ENCODE measurements at places on chromosomes 6 and 20. TPM values are rescaled to one million over a fixed set of nuclear protein-coding genes. Genes with fewer than 3 reads are reported as not detected.

The TXLNB gene
- 0.22 TPM for total RNA-seq

DNA sequence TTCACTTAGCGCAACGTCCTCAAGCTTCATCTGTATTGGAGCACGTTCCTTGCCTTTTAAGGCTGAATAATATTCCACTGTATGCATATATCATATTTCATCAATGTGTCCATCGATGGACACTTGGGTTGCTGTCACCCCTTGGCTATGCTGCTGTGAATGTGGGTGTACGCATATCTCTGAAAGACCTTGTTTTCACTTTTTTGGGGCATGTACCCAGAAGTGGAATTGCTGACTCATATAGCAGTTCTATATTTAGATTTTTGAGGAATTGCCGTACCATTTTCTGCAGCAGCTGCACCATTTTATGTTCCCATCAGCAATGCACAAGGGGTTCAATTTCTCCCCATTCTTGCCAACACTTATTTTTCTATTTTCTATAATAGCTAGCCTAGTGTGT is 22.8 kb upstream of the SLC23A2 start:
- no peaks in the 10 kb centered on the region for H3K36me3 ChIP-seq
- no peak overlapping the region for H3K27ac ChIP-seq
- peaks cover 3% of the 10 kb centered on the region for H3K4me1 ChIP-seq

The MRAP2 gene
- total RNA-seq, result not detected

- DNase-seq, result no peak
- no peaks in the 10 kb centered on the region for H3K36me3 ChIP-seq
- no peaks in the 10 kb centered on the region for H3K27me3 ChIP-seq
- H3K4me3 ChIP-seq, result no peak overlapping the region
- H3K4me1 ChIP-seq, result peaks cover 5% of the 10 kb centered on the region
- no peak overlapping the region for H3K27ac ChIP-seq
Measured at GRCh38 chr6:113763311-113763766, 93.8 kb upstream of the MARCKS start.

The PTPRA gene
- total RNA-seq, result 43.1 TPM

DNA sequence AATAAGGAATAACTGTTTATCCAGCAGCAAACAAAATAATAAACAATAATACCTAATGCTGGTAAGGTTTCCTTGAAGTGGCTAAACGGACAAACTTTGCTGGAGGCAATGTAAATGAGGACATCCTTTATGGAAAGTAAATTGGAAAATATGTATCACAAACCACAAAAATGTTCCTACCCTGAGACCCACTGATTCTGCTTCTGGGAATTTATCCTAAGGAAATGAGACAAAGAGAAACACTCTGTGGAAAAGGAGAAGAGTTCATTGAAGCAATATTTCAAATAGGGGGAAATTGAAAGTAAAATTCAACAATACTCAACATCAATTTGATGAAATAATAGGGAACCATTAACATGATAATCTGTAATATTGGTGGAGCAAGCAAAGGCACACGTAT is 37.9 kb downstream of the MAFB start:
- no peaks in the 10 kb centered on the region for H3K4me1 ChIP-seq
- H3K27me3 ChIP-seq, result peaks cover 5% of the 10 kb centered on the region
- no peaks in the 10 kb centered on the region for H3K36me3 ChIP-seq

- DNase-seq, result peak; percentile 35
- H3K4me1 ChIP-seq, result peaks cover 25% of the 10 kb centered on the region
- no peaks in the 10 kb centered on the region for H3K27me3 ChIP-seq
- peaks cover 8% of the 10 kb centered on the region for H3K36me3 ChIP-seq
- H3K27ac ChIP-seq, result no peak overlapping the region
Measured at GRCh38 chr20:36957875-36958667, 6.6 kb upstream of the SAMHD1 start.

DNA sequence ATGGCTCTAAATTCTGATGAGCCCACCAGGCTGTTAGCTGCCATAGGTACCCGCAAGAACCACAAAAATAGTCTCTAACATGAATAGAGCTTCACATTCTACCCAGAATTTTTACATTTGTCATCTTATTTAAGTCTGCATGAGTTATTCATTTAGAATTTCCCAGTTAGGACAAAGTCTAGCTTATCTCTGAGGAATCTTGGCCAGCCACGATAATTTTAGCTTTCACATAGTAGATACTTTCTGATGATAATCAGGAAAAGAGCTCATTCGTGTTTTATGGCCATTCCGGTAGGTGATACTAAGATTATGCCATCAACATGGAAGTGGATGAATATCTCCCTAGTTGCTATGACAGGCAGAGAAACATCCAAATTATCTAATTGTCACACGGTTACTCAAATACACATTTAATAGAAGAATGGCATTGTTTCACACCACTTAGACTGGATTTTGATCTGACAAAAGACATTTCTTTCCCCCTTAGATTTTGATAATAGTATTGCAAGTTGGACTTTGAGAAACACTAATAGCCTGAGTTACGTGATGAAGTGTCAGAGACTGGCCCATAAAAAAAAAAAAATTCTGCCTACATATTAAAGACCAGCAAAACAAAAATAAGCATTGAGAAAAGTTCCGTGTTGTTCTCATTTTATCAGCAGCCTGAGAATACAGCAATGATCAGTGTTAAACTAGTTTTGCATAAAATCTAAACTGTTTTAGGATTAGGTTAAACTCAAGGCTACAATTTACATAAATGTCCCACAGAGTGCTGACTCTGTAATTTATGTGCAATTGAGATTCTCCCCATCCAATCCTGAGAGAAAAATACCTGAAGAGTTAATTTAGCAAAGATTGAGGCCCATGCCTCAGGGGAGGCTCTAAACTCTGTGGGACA is 397.5 kb upstream of the ARID1B start:
- H3K36me3 ChIP-seq, result no peaks in the 10 kb centered on the region
- no peak overlapping the region for H3K4me3 ChIP-seq
- H3K27ac ChIP-seq, result no peak overlapping the region
- DNase-seq, result no peak
- H3K4me1 ChIP-seq, result no peaks in the 10 kb centered on the region

GRCh38 chr20:43287637-43288036 is 97.9 kb upstream of the PTPRT start:
- DNase-seq, result no peak
- peaks cover 2% of the 10 kb centered on the region for H3K4me1 ChIP-seq
- H3K4me3 ChIP-seq, result no peak overlapping the region
- no peaks in the 10 kb centered on the region for H3K36me3 ChIP-seq
- H3K27ac ChIP-seq, result no peak overlapping the region

The RSPO4 gene
- total RNA-seq, result not detected

The FAM83C gene
- not detected for total RNA-seq

DNA sequence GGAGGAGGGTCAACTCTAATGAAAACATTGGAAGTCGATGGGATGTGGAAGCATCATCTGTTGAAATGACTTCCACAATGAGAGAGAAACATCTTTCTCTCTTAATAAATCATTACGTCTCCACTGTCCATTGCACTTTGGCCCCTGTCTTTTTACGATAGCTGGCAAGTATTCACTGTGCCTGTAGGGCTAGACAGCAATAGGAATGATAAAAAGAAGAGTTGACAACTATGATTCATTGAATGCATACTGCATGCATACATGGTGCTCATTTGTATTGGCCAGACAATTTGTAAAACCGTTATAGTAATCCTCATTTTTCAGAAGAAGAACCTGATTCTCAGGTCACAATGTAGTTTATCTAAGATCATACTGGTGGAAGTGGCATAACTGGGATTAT is 220.3 kb downstream of the KCNQ5 start:
- H3K4me1 ChIP-seq, result no peaks in the 10 kb centered on the region
- no peak overlapping the region for H3K27ac ChIP-seq
- no peak for DNase-seq
- H3K27me3 ChIP-seq, result no peaks in the 10 kb centered on the region

DNA sequence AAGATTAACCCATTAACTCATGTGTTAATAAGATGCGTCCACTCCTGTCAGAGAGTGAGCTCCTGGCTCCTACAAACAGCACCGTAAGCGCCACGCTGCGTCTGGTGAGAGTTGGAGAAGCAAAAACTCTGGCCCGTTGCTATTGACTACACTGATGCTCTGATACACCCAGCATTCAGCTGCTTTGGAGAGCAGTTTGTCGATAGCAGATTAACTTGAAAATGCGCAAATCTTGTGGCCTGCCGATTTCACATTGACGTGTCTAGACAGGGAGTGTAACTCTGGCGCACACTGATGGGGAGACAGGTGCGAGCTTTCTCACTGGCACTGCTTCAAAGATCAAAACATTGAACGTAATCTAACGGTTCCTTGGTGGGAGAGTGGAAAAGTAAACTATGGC is 151.7 kb upstream of the RPS6KA2 start:
- H3K36me3 ChIP-seq, result no peaks in the 10 kb centered on the region
- DNase-seq, result no peak
- no peak overlapping the region for H3K27ac ChIP-seq
- peaks cover 3% of the 10 kb centered on the region for H3K27me3 ChIP-seq
- no peak overlapping the region for H3K4me3 ChIP-seq

DNA sequence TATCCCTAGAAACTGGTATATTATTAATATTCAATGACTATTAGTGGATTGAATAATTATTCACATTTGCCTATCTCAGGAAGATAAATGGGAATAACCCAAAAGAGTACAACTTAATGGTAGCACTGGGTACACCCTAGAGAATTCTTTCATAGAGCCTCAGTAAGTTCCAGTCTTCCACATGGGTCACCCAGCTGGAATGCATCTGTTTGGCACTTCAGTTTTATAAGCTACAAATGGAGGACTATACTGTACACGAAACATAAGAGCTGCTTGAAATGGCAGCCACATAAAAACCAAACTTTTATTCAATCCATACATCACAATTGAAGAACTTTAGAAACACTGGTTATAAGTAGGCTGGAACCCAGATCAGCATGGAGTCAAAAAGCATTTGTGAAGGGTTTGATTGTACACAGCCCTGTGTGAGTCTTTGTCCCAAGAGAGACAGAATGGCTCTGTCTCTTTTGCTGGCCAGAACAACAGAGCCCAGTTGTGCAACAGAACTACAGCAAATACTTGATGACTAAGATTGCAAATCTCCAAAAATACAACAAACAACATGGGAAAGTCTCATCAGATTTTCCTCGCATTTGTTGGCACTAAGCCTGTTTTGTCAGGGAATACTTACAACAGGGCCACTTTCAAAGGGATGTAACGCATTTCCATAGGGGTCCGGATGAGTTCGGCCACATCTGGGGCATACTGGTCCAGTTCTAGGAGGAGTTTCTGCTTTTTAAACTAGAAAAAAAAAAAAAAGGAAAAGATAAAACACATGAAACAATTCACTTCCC is 39.5 kb downstream of the PIGU start:
- DNase-seq, result no peak
- H3K27me3 ChIP-seq, result no peaks in the 10 kb centered on the region
- no peaks in the 10 kb centered on the region for H3K4me1 ChIP-seq
- peaks cover 32% of the 10 kb centered on the region for H3K36me3 ChIP-seq
- no peak overlapping the region for H3K27ac ChIP-seq
- no peak overlapping the region for H3K4me3 ChIP-seq

- H3K27ac ChIP-seq, result no peak overlapping the region
- peaks cover 62% of the 10 kb centered on the region for H3K27me3 ChIP-seq
- H3K4me1 ChIP-seq, result no peaks in the 10 kb centered on the region
- H3K4me3 ChIP-seq, result no peak overlapping the region
Measured at GRCh38 chr6:27254566-27254965, 7.1 kb downstream of the PRSS16 start.

The KPNA5 gene
- 10.9 TPM for total RNA-seq

GRCh38 chr6:144305985-144306384 is 20.9 kb downstream of the UTRN start:
- H3K27ac ChIP-seq, result peak overlapping the region; percentile 81
- H3K4me3 ChIP-seq, result peak overlapping the region; percentile 26
- H3K4me1 ChIP-seq, result peaks cover 23% of the 10 kb centered on the region
- peaks cover 1% of the 10 kb centered on the region for H3K36me3 ChIP-seq

DNA sequence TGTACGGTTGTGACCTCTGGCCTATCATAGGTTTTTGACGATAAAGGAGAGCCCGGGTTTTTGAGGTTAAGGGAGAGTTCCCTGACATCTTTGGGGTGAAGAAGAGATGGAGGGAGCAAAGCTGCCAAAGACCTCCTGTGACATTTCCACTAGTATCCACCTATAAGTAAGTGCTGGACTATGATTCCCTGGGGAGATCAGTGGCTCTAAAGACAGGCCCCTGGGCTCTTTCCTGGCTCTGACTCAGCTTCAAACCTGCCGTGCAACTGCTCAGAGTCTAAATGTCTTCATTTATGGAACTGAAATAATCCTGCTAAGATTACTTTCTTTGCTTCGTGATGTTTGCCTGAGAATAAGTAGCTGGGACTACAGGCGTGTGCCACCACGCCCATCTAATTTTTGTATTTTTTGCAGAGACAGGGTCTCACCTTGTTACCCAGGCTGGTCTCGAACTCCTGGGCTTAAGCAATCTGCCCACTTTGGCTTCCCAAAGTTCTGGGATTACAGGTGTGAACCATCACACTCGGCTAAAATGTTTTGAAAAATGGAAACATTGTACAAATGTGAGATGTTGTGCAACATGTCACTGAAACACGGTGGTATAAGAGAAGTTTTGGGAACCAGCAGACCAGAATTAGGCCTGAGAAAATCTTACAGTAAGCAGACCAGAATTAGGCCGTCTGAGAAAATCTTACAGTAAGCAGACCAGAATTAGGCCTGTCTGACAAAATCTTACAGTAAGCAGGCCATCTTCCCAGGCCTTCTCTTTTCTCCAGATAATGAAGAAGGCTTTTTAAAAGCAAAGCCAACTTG is 1.1 kb upstream of the PAQR8 start:
- H3K4me1 ChIP-seq, result peaks cover 30% of the 10 kb centered on the region
- no peak for DNase-seq
- H3K36me3 ChIP-seq, result peaks cover 22% of the 10 kb centered on the region
- H3K4me3 ChIP-seq, result peak overlapping the region; percentile 77
- peak overlapping the region; percentile 86 for H3K27ac ChIP-seq

Measured in activated CD8-positive, alpha-beta T cell treated with anti-CD3 and anti-CD28 coated beads for 36 hours (primary cell).